ENCODE measurements at places on chromosomes 5 and 9. TPM values are rescaled to one million over a fixed set of nuclear protein-coding genes. Genes with fewer than 3 reads are reported as not detected.

The RMRP gene
- total RNA-seq = 20,944 TPM

The CENPK gene
- total RNA-seq = 17.2 TPM

The SPZ1 gene
- not detected for total RNA-seq

The WNT8A gene
- not detected for total RNA-seq

The RANBP6 gene
- 35.0 TPM for total RNA-seq

DNA sequence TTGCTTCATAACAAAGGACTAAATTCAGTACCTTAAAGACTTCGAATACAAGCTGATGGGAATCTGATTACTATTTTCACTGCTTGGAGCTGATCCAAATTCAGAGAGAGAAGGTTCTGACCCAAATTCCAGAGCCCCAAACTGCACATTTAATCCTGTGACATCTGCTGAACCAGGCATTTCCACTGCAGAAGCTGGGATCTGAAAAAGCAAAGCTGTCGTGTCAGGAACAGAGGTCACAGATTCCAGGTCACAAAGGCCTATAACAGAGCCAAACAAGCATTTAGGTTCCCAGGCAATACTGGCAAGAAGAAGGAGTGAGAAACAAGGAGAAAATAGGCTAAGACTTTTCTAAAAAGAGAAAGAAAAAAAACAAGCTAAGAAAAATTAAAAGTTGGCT is 105.3 kb downstream of the UBAP2 start:
- DNase-seq = no peak

- no peak for DNase-seq
Measured at GRCh38 chr9:132031467-132032237, 48.0 kb downstream of the MED27 start.

GRCh38 chr5:64811050-64811640 is 42.4 kb downstream of the CWC27 start:
- peak; percentile 77 for DNase-seq

DNA sequence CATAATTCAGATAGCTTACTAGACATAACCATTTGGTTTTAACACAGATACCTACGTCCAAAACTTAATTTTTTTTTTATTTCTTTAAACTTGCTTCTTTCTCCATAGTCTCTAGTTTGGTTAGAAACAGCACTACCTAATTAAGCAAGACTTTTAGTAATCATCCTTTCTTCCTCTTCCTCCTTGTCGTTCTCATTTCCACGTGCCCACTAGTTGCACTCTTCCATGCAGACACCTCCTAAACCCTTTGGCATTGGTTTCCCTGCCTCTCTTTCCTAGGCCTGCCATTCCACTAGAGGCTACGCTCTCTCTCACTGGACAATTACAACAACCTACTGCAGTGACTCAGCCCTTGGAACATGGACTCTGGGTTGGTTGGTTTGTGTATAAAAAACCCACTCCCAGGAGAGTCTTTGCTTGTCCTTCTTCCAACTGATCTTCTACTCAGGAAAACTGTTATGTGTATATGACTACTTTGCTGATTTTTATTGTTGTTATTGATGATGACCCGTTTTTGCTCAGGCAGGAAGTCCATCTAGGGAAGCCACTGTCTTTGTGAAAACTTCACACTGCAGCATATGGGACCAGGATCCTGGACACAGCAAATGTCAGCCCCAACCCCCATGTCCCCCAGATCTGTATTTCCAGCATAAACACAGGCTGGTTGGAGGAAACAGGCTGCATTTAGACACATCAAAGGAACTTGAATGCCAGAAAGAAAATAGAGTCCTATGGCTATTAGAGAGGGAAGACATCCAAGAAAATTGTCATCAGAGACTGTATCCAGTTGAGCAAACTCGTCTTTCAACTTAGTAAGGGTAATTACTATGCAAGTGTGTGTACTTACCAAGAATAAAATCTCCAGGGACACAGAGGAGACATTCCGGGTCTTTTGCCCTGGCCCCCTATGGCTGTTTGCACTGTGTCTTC is 503.2 kb downstream of the GADD45G start:
- DNase-seq = no peak

DNA sequence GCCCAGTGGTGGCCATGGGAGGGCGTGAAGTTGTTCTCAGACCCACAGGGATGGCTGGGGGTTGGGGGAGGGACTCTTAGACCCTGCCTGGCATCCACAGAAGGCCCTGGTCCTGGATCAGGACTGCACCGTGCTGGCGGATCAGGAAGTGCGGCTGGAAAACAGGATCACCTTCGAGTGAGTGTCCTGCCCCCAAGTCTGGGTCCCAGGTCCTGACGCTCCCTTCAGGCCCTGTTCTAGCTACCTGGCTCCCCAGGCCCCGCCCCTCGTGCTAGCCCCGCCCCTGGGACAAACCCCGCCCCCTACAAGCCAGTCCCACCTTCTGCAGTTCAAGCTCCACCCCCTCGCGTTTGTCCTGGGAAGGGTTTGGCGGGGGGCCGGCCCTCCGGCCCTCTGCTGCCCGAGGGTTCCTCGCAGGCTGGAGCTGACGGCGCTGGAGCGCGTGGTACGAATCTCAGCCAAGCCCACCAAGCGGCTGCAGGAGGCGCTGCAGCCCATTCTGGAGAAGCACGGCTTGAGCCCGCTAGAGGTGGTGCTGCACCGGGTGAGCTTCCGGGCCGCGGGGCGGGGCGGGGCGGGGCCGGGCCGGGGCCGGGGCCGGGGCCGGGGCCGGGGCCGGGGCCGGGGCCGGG is 12.9 kb downstream of the RGS14 start:
- peak; percentile 94 for DNase-seq

DNA sequence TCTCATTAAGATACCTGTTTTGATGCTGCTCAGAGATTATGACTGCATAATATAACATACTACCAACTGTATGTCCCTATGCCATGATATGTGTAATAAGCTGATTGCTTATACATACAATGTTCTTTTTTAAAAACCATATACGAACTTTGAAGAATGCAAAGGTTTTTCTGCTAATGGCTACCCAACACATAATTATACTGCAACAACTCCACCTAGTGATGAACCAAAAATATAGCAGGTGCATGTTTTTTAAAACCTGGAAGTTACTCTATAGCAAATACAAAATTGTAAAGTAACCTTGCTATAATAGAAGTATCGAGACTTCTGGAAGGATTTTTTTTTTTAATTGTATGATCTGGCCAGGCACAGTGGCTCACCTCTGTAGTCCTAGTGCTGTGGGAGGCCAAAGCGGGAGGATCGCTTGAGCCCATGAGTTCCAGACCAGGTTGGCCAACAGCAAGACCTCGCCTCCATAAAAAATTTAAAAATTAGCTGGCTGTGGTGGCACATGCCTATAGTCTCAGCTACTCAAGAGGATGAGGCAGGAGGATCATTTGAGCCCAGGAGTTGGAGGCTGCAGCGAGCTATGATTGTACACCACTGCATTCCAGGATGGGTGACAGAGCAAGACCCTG is 49.1 kb downstream of the HOMER1 start:
- DNase-seq = peak; percentile 58

DNA sequence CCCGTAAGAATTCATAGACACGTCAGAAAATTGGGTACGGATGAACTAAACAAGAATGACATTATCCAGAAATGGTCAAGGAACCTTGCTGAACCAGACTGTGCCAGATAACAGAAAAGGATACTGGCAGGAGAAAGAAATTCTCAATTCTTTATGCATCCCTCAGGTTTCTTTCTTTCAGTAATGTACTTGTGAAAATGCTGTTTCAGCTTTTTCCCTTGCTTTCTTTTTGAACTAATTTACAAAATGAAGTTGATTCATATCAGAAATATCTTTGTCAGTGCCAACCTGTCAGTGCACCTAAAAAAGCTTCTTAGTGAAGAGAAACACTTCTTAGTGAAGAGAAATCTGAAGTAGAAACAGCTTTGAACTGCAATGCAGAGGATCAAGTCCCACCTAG is 643.6 kb upstream of the RORB start:
- DNase-seq = no peak

GRCh38 chr5:27473307-27474046 is 435.1 kb upstream of the CDH9 start:
- DNase-seq = peak; percentile 29

DNA sequence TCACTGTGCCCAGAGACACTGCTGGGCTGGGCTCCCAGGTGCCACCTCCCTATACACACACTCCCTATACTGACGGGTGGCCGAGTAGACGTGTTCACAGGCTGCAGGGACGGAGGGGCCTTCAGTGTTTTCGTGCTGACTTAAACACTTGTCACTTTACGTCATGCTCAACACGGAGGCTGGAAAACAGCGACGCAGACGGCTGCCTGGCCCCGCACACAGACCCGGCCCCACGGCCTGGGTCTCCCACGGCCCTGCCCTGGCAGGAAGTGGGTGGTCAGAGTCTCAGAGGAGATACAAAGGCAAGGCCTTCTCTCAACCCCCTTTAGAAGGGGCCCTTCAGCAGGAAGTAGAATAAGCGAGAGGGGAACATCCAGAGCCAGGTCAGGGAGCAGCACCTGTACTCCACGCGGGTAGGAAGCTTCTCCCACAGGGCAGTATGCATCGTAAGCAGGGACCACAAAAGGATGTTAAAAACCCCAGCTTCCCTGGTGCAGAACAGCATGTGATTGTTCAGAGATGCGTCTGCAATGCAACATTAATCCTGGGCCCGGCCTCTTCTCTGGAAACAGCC is 11.9 kb upstream of the TBC1D9B start:
- no peak for DNase-seq

GRCh38 chr9:137445275-137445807 is 4.2 kb upstream of the ENTPD8 start:
- peak; percentile 88 for DNase-seq

DNA sequence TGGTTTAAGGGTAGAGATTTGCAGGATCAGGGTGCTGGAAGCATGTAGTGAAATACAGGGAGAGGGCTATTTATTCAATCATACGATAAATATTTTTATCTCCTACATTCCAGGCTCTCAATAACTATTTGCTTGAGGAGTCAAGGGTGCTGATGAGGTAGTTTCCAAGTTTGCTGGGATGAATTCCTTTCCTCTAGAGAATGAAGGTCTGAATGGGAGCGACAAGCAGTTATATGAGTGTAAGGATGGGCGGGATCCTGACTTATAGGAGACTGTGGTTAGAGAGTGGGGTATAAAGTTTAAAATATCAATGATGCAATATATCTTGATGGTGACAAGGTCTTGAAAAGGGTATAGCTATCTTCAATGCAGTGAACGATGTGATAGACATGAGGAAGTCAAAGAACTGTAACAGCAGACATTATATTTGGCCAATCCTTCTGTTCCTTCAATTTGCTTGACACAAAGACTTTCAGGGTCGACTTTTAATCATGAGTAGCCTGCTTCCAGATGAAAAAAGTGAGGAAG is 201.1 kb upstream of the HAPLN1 start:
- DNase-seq = no peak

GRCh38 chr5:2415678-2416077 is 335.8 kb downstream of the IRX2 start:
- DNase-seq = no peak

DNA sequence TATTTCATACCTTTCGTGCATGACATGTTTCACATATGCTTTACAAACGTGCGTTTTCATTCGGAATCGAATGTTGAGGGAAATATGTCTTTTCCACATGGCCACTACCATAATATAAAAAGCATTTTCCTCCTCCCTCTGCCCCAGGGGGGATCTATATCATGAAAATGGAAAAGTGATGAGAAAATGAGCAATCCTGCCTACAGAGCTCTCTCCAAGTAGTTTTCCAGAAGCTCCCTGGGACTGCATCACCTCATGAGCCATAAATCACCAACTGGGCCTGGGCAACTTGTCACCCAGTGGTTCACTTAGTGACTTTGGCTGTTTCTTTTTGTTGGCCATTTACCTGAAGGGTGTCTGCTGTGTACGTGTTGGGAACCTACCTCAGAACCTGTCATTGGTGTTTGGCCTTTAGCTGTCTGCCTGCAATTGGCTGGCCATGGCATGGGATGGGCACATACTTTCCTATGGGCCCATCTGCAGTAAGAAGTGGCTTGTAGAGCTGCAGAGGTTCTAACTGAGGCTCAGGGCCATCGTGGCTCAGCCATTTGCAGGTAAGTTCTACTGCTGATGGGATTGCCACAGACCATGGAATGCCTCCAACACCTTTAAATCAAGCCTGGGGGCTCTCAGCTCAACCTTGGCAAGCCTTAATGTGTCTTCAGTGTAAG is 9.5 kb upstream of the TIFAB start:
- DNase-seq = no peak

DNA sequence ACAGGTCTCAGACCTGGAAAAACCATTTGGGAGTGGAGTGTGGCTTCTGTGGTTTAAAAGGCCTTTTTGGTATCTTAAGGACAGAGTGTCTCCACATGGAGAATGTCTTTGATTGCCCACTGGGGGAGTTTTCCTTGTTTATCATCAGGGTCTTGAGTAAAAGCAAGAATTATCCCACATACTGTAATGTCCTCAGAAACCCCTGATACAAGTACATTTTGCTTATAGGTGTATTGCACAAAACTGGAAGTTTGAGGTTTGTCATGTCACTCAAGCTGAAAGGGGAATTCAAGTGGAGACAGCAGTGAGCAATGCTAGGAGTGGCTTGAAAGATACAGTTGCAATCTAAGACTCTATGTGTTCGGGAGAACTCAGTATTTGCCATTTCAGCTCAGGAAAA is 62.7 kb upstream of the GRAMD2B start:
- DNase-seq = no peak

DNA sequence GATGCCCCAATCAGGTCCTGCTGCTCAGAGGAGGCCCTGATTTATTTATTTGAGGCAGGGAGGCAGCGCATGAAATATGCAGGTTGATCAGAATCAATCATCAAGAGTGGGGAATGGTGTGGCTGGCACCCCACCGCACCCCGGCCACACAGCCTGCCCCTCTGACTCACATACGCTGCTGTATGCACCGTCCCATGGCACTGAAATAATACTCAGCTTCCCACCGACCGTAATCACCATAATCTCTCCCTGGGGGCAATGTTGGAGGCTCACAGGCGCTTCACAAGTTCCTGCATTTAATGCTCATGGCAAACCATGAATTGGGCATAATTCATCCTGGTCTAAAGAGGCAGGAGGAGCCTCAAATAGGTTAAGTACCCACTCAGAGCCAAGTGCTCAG is 141.2 kb upstream of the TBC1D2 start:
- no peak for DNase-seq

DNA sequence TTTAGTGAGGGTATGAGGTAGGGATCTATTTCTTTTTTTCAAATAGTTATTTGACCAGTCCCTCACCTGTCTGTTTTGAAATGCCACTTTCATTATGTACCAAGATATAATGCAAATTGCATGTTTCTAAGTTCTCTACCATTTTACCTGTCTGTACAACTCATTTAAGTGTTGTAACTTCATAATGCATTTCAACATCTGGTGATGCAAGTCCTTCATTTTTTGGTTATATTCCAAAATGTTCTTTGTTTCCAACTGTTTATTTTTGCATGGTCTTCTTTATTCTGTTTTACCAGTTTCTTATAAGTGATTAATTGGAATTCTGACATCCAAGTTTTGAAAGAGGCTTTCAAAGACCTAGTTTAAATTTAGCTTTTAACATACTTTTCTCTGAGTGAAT is 26.8 kb downstream of the TDRD7 start:
- DNase-seq = peak; percentile 6
